GM19239 (cell line): ENCODE measurements at places on chromosomes 5 and 9.

GRCh38 chr9:127866535-127866934, 10.9 kb downstream of the AK1 start:
- DNase-seq, result no peak

GRCh38 chr5:82942083-82942881, 134.9 kb downstream of the TMEM167A start:
- no peak for DNase-seq

- DNase-seq, result no peak
Measured at GRCh38 chr5:134749415-134749814, 9.2 kb upstream of the DDX46 start.

DNA sequence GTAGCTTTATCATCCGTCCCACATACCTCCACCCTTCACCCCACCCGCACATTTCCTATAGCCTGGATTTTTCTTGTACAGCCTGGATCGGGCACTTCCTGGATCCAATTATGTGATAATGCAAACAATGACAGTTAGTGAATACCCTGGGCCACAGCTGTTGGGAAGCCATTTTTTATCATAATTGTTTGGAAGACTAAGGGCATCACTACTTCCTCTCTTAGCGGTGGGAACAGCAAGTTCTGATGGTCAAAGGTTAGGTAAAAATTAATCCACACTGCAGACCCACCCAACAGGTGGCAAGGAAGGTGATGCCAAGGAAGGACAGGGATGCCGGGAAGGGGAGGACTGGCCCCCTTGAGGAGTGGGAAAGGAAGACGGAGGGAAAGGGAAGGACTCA, 183.7 kb downstream of the SAXO1 start:
- no peak for DNase-seq

DNA sequence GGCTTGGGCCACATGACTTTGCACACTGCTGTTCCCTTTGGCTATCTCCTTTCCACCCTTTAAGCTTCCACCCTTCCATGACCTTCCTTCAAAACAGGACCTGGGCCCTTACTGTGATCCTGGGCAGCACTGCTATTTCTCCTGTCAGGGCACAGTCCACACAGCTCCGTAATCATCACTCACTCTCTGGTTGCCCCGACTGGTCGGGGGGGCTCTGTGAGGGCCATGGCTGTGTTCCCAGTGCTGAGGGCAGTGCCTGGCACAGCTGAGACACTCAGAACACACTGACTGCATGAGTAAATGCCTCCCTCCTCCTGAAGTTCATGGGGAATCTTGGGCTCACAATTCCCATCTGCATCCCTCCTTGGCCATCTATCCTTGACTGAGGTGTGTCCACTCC, 12.2 kb downstream of the TRAF1 start:
- no peak for DNase-seq

GRCh38 chr5:153147891-153148623, 342.4 kb upstream of the GRIA1 start:
- no peak for DNase-seq

GRCh38 chr5:154494036-154494435, 16.0 kb upstream of the HAND1 start:
- DNase-seq, result no peak

DNA sequence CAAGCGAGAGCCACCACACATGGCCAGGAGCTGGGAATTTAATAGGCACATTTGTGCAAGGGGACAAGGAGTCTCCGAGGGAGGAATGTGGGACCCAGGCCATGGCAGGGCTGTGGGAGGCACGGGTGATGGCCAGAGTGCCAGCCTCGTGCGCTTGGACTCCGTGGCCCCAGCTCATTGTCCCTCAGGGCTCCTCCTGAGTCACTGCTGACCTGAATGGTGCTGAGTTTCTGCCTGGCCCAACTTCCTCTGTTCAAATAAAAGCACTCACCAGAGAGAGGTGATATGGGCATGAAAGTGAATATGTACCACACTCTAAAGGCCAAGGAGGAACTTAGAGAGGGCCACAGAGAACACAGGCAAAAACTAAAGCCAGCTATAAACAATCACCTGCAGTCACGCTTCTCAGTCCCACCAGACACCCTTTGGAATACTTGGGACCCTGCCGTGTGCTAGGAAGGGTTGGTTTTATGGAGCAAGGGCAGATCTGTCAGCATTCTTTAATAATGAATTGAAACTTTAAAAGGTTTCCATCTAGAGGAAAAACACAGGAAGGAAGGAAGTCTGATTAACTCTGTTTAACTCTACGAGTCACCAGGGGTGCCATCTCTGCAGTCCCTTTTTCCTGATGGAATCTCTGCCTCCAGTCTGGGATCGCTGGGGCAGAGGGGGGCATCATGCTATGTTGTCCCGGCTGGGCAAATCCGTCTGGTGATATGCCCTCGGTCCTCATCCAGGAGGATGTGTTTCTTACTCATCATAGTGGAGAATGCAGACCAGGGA, 25.1 kb upstream of the UBE2QL1 start:
- DNase-seq, result no peak

GRCh38 chr9:77912895-77913693, 118.5 kb downstream of the GNAQ start:
- no peak for DNase-seq

DNA sequence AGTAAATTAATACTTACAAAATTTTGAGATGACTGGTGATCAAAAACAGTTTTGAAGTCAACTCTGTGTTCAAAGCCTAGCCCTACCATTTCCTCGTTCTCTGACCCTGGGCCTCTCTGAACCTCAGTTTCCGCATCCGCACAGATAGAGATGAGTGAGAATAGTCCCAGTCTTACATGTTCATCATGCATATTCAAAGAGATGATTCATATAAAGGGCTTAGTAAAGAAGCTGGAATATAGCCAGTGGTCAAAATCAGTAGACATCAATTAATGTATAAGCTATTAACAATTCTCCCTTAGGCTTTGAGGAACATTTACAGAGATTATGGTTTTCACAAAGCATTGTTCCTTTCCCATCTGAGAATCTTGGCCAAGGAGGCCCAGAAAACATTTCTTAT, 250.6 kb downstream of the SPOCK1 start:
- DNase-seq, result no peak

GRCh38 chr5:79697222-79698170, 7.9 kb downstream of the CMYA5 start:
- DNase-seq, result no peak

- DNase-seq, result no peak
Measured at GRCh38 chr5:25029004-25029403, 384.2 kb upstream of the CDH10 start.
